ENCODE measurements at places on chromosomes 13 and 19.

- DNase-seq = no peak
Observed at GRCh38 chr13:43077046-43077445, 53.7 kb downstream of the DNAJC15 start.

DNA sequence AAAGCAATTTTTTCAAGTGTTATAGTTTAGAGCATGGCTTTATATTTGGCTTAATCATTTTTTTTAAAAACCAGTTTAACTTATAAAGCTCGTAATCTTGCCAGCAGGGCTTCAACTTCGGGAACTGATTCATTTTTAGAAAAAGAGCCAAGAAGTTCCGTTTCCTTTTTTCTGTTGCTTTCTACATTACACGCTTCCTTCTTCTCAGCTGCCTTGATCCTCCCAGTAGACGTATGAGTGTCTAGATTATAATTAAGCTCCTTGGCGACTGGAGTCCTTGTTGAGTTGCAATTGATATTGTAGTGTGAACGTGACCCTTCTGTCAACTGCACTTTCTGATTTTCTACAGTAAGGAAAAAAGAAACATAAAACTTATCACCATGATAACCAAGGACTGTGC, 497.2 kb downstream of the DIAPH3 start:
- DNase-seq = no peak

- no peak for DNase-seq
Observed at GRCh38 chr19:4096049-4096892, 27.7 kb downstream of the MAP2K2 start.

GRCh38 chr13:97108530-97108900, 113.6 kb upstream of the MBNL2 start:
- DNase-seq = no peak

GRCh38 chr13:110689041-110689440, 16.9 kb downstream of the CARS2 start:
- DNase-seq = no peak

GRCh38 chr13:103471896-103472295, 405.7 kb upstream of the SLC10A2 start:
- DNase-seq = no peak

- no peak for DNase-seq
Observed at GRCh38 chr19:53612762-53613526, 18.9 kb upstream of the DPRX start.

DNA sequence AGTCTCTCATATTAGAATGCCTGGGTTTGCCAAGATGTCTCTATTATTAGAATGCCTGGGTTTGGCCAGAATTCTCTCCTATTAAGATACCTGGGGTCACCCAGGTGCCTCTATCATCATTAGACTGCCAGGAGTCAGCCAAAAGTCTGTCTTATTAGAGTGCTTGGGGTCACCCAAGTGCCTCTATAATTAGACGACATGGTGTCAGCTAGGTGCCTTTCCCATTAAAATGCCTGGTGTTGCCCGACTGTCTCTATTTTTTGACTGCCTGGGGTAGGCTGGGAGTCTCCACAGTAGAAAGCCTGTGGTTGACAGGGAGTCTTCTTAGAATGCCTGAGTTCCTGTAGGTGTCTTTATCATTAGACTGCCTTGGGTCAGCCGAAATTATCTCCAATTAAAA, 1536.6 kb downstream of the UQCRFS1 start:
- DNase-seq = no peak

DNA sequence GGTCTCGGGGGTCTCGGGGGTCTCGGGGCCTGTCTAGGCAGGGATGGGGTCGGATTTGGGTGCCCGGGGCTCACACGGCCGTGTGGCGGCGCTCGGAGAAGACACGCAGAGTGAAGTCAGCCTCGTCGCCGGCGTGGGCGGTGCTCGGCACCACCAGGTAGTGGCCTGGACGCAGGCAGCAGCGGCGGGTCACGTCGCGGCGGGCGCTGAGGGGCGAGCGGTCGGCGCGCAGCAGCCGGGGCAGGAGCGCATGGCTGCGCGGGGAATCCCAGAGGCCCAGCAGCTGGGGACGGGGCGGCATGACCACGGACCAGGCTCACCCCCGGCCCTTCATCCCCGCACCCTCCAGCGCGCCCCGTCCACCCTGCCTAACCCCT, 8.2 kb downstream of the CAPN12 start:
- DNase-seq = peak; percentile 43

DNA sequence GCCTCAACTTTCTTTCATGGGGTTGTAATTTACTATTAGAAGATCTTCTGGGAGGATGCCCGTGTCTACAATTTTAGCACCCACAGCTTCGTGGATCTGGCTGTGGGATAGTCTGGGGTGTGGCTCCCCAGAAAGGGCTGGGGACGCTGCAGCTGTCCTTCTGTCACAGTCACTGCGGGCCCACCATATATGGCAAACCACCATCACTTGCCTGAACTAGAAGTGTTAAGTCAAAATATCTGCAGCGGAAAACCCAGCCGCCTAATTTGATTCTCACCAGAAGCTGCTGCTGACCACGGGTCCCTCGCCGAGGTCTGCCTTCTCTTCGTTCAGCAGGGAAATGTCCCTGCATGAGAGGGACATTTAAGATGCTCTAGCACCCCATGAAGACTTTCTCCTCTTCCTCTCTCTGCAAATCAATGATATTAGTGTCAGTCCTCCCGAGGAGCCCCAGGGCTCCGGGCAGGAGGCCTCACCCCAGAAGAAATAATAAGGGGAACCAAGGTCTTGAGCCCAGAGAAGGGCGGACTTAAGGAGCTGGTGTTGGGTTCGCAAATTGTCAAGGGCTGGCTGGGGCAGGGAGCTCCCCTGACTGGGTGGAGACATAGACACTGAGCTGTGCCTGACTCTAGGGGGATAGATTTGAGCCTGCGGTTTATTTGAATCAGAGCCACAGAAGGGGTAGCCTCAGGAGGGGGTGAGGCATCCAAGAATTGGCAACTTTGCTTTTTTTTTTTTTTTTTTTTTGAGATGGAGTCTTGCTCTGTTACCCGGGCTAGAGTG, 3.0 kb upstream of the MATK start:
- DNase-seq = no peak

GRCh38 chr13:34430294-34430693, 511.8 kb upstream of the NBEA start:
- DNase-seq = no peak

- no peak for DNase-seq
Observed at GRCh38 chr13:52664272-52664671, 11.6 kb downstream of the SUGT1 start.

- no peak for DNase-seq
Observed at GRCh38 chr13:50410921-50411746, 395.9 kb downstream of the KCNRG start.

DNA sequence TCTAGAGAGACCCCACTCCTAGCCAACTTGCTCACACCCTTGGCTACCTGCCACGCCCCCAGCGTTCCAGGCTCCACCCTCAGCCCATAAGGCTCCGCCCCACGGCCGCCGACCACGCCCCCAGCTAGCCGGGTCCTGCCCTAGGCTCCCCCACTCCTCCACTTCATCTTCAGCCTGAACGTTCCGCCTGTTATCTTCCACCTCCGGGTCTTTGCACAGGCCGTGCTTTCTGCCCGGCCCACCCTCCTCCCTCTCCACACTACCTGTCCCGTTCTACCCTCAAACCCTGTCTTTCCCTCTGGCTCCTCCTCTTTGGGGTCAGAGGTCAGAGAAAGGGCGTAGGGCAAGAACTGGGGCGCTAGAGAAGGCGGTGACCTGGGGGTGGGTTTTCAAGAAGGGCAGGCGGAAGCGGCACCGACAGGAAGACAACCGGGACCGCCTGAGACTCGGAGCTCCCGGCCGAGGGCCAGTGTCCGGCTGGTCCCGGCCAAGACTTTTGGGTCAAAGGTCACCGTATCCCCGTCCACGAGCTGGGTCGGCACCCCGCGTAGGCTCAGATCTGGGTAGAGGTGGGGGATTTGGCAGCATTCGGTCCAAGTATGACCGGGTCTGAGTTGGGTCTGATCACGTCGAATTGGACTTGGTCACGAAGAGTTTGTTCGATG, 2.2 kb downstream of the PDE4C start:
- no peak for DNase-seq

DNA sequence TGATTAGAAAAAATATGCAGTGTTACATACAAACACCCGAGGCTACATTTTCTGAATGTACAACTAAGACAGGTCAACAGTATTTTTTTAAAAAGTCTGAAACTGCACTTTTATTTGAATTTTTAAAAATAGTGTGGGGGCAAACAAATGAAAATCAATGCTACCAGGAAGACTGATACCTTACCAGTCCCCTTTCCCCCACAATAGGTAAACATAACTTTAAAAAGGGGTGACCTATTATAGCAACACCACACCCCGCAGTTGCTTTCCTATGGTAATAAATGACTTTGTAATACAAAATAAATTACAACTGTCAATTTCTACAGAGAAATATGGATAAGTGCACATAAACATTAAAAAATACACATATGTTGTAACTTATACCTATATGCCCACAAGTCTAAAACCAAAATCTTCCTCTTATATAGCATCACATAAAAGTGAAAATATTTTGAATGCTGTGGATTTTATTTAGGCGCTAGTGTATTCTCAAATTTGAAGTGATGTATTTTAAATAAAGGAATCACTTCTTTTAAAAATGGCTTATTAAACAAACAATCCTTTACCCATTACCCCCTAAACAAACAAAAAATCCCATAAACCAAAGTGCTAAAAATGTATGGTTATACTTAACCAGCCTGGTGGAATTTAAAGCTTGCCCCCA, 63.1 kb downstream of the KCNRG start:
- no peak for DNase-seq

- DNase-seq = no peak
Observed at GRCh38 chr13:112443995-112444311, 67.8 kb downstream of the SPACA7 start.

DNA sequence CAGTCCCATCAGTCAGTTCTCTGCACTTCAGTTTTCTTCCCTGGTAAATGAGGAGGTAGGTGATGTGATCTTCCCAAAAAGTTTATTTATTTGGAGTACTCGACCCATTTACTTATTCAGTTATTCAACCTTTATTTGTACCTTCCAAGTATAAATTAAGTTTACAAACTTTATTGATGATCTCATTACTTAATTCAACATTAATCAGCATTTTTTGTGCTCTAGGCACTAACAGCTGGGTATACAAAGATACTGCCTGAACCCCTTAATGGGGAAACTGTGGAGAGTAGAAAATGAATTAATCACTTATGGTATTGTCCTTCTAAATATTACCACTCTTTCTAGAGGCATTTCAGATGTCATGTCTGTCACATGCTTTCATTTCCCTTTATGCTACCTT, 293.3 kb downstream of the DLEU7 start:
- no peak for DNase-seq

DNA sequence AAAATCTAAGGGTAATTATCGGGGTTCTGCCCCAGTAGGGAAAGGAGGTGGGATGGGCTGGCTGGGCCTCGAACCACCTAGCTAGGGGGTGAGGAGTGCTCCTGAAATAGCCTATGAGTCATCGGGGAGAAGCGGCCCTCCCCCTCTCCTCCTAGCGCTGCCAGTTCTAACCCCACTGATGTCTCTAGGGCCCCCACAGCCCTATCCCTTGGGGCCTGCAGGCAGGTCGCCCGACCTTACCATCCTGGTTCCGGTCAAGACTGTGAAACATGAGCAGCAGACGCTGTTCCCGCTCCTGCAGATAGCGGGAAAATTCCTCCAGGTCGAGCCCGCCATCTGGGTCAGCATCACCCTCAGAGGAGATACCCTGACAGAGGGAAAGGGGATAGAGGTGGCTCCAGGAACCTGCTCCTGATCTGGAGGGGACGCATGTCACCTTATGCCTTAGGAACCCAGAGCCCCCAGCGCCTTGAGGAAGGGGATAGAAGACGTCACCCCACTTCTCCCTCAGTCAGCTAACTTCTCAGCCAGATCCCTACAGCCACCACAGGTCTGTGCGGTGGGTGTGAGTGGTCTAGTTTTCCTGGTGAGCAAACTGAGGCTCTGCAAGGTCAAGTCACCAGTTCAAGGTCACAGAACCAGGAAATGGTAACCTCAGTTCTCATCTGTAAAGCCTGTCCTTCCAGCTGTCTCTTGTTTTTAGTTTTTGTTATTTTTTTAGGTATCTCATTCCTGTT, 1.5 kb downstream of the SLC25A23 start:
- DNase-seq = no peak

DNA sequence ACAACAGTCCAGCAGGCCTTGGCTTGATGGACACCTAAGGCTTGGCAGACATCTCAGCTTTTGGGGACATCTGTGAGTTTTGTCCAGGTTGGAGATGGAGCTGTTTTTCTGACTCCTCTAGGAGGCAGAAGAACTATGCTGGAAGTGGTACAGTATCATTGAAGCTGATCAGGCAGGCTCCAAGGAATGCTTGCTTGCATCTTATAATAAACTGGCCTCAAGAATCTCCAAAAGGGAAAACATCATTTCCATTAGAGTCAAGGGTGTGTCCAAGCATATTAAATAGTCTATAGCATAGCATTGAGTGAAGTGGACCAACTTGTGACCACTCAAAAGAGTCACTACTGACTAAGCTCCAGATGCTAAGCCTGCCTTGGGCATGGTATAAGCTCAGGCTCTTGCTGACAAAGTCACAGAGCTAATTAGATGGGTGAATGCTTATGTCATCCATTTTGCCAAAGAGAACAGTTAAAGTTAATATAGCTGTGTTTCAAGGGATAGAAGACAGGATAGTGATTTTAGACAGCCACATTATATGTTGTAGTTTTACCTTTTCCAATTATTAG, 216.0 kb downstream of the DNAJC15 start:
- no peak for DNase-seq

DNA sequence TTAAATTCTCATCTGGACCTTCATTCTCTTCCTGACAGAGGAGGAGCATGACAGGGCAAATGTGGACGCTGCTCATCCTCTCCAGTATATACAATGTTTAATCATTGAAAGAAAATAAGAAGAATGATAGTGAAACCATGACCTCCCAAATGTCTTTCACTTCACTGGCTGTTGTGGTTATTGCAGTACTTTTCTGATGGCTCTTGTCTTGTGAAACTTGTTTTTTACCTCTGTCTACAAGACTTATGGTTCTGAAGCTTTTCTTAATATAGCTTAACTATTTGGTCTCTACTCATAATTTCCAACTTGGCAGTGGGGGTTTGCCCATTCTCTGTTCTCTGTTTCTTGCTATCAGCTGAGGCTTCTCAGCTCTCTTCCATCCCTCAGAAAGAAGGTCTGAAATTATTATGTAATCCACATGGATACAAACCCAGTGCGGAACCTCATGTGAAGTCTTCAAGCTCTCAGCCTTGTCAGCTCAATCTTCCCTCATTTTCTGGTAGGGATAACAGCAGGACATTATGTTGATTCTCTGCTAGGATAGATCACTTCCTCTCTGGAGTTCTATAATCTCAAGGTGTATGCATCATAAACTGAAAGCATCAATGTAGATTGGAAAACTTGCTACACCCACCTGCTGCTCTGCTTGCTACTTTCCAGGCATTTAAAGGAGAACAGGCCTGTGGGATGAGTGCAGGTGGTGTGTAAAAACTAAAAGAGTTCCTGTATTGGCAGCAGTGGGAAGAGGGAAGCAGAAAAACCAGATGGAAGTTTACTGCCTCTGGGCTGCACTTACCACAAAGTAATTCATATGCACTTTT, 250.3 kb upstream of the HTR2A start:
- DNase-seq = no peak

- no peak for DNase-seq
Observed at GRCh38 chr19:55275851-55276719, 3.8 kb downstream of the HSPBP1 start.
